ENCODE measurements at places on chromosomes 5 and 9. TPM values are rescaled to one million over a fixed set of nuclear protein-coding genes. Genes with fewer than 3 reads are reported as not detected.

The GPX8 gene
- 10.6 TPM for total RNA-seq

The MAP1B gene
- total RNA-seq: 135 TPM

The SHISAL2B gene
- total RNA-seq: not detected

The IFNA21 gene
- not detected for total RNA-seq

The MARCOL gene
- total RNA-seq: not detected

The BARHL1 gene
- total RNA-seq: not detected

The PCDHA1 gene
- total RNA-seq: not detected

The PCDHA7 gene
- not detected for total RNA-seq

The PHYHD1 gene
- total RNA-seq: 27.6 TPM

The FAM81B gene
- total RNA-seq: not detected

The GLRA1 gene
- not detected for total RNA-seq

GRCh38 chr5:124755565-124755964 is 9.1 kb upstream of the ZNF608 start:
- no peak for DNase-seq

- DNase-seq: no peak
Observed at GRCh38 chr5:164053123-164053522, 547.7 kb downstream of the MAT2B start.

DNA sequence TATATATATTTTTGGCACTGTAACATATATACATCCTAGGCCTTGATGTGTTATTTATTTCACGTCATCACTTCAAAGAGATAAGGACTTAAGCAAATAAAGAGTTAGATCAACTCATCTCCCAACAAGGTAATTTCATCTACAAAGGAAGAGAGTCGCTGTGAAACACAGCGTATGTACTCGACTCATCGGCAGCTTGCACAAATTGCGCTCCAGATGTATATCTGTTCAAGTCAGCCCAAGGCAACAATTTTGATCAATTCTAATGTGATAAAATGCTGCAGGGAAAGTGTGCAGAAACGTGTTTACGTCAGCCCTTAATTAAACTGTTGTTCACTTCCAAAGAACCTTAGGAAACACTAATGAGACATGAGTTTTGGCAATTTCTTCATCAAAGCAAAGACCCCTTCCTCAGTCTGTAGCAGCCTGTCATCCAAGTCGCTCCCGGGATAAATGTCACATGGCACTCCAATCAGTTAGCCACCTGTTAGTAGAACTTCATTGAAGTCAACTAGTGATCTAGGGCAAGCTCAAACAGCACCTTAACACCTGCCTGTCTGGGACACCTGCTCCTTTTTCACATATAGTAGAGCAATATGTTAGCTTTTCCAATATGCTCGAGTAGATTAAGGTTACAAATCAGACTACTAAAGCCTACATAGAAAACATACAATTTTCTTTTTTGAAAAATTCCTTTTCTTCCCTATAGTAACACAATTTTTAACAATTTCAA is 182.4 kb downstream of the NFIB start:
- DNase-seq: no peak

GRCh38 chr9:113502427-113503034 is 39.0 kb downstream of the RGS3 start:
- no peak for DNase-seq

DNA sequence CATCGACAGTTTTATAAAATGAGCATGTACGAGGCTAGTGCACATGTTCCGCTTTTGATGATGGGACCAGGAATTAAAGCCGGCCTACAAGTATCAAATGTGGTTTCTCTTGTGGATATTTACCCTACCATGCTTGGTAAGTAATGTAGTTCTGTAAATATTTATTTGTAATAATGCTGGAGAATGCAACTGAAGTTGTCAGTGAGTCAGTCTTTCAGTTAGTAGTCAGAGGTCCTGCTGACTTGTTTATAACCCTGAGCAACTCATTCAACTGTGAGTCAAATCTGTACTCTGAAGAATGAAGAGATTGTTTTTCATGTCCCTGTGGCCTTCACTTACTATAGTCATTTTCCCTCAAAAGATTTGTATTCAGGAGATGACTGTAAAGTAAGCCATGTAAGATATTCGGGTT is 28.4 kb upstream of the GPR150 start:
- no peak for DNase-seq

DNA sequence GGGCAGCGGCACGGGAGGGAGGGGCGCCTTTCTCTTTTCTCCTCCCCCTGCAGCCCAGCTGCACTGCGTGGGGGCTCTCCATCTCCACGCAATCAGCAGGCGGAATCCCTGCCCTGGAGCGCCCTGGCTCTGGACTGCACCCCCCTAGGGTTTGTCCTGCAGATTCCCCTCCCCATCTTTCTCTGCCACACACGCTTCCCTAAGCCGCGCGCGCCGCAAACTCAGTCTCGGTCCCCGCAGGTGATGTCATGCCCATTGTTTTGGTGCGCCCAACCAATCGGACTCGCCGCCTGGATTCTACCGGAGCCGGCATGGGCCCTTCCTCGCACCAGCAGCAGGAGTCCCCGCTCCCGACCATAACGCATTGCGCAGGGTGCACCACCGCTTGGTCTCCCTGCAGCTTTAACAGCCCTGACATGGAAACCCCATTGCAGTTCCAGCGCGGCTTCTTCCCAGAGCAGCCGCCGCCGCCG is at the start of gene KCNN2:
Gene KCNN2, plus strand, starts transcription at position 347 of the 473 bp plus-strand sequence. Its CDS starts 70 bp downstream, at position 417.
- DNase-seq: peak; percentile 85

- DNase-seq: no peak
Observed at GRCh38 chr9:83599071-83599470, 23.9 kb upstream of the IDNK start.

DNA sequence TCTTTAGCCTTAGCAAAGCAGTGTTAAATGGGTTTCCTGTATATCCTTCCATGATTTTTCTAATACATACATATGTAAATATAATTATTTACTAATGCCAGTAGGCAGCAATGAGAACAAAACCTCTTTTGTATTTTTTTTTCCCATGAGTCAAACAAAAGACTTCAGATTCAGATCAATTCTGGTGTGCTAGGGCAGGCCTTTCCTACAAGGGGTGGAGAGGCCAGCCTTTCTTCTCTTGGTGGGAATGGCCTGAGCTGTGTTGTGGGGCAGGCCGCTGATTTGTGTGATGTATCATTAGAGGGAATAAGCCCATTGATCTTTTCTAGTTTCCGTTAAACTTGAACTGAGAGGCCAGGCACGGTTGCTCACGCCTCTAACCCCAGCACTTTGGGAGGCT is 115.5 kb upstream of the DMRT1 start:
- no peak for DNase-seq

DNA sequence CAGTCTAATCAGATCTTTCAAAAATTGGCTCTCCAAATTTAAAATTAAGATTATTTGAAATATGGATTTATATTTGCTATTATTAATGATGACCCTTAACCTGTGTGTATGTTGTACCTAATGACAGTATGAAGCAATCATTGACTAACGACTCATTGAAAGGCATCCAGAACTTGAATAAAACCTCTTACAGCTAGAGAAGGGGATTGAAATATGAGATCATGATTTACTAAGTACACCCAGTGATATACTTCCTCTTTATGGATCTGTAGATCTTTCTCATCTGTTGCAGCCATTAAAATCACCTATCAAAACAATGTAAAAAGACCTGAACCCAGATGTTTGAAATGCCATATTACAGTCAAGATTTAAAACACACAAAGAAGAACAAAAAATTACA is 126.5 kb downstream of the RPS23 start:
- DNase-seq: no peak

DNA sequence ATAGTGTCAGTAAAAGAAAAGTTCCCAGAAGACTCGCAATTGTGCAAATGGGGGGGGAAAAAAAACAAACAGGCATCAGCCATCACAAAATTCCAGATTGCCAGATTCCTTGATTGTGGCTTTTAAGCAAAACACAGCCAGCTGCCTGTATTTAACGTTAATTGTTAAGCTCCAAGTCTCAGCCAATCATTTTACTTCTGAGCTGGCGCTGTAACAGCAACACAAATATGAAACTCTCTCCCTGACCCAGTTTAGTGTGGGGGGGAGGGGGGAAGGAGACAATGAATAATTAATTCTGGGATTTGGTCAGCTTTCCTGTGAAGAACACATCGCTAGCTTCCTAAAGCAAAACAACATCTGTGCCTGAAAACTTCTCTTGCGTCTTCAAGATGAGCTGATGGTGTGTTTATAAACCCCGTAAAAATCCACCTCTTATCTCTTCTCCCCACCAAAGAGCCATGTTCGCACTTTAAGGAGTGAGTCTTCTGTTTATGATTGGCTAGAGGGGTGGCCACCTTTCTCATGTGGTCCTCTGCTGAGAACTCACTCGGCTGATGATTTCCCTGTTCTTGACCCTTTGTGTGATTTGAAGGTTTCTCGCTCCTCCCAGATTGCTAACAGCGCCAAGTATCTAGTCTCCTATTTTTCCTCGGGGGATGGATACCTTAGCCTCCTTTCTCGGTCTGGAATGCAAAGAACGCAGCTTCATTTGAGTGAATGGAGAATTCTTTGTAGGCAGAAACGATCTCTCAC is 160.2 kb upstream of the DAPK1 start:
- peak; percentile 29 for DNase-seq

DNA sequence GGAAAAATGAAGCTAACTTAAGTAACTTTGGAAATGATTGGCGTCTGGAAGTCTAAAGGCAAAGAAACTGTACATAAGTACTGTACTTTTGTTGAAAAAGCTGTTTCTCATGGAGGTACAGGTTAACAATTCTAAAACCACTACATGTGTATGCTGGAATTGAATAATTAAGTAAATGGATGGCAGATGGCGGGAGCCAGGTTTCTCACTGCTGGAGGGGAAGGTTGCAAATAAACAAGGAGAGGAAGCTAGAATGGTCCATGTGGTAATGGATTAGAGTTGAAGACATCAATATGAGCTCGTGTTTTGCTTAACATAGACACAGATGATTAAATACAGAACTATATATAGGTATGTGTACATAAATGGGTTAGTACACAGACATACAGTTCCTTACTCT is 43.2 kb upstream of the ASTN2 start:
- no peak for DNase-seq
